Retina (tissue), 1 donor: ENCODE measurements at places on chromosomes 2 and 18.

GRCh38 chr2:197284956-197285355 lies 25.6 kb downstream of the ANKRD44 start:
- no peak for DNase-seq

GRCh38 chr2:207330912-207331311 lies 165.2 kb upstream of the KLF7 start:
- DNase-seq = no peak

- no peak for DNase-seq
Measured at GRCh38 chr2:227325839-227326195, 766 bp downstream of the MFF start.

DNA sequence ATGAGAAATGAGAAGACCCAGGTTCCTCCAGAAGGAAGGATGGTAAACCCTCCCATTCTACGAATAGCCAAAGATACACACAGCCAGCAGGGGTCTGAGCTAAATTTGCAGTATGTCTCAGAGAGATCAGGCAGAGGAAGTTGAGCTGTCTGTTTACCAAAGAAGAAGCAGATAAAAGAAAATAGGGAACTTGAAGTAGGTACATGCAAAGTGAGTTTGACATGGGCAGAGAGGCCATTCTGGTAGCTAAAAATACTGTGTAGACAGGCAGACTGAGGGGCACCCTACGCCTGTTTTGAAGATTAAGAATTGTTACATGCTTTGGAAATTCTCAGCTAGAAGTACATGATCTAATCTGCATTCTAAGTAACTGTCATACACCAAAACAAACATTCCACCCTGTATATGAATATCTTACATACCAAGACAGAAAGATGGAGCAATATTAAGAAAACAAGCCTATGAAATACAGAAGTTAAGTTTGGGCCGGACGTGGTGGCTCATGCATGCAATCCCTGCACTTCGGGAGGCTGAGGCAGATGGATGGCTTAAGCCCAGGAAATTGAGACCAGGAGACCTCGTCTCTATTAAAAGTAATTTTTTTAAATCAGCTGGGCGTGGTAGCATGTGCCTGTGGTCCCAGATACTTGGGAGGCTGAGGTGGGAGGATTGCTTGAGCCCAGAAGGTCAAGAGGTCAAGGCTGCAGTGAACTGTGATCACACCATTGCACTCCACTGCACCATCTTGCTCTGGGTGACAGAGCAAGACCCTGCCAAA lies 157.9 kb downstream of the ANKRD44 start:
- DNase-seq = no peak

DNA sequence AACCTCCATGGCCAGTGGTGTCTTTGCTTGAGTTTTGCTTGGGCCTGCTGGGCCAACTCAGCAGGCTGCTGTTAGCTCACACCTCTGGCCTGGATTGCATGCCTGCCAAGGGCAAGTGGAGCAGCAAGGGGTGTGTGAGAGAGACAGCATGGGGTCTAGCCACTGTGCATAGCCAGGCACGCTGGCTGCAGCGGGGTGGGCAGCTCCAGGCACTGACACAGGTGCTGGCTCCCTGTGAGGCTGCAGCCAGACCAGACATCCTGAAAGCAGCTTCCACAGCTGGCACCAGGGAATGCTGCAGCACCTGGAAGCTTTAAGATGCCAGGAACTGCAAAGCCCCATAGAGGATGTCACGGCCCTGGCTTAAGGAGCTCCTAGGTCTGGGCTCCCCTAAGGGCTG lies 376.4 kb upstream of the VWC2L start:
- no peak for DNase-seq

GRCh38 chr2:177281400-177282180 lies 17.1 kb upstream of the NFE2L2 start:
- DNase-seq = no peak

DNA sequence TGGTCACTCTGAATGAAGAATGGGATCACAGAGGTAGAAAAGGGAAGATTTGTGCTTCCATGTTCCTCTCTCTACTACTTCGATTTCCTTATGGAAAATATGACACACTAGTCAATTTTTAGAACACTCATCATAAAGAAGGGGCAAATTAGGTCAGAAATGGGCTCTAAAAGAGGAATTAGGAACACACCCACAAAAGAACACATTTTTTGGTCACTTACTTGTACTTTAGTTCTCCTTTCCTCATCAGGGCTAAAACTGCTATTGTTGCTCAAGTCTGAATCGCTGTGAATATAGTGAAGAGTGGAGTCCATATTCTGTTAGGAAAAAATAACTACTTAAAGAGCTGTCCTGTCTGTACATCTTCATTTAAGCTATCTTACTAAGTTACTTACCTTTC lies 52.6 kb downstream of the PPP4R1 start:
- DNase-seq = no peak

- no peak for DNase-seq
Measured at GRCh38 chr18:51321696-51322095, 124.2 kb upstream of the MEX3C start.

- DNase-seq = peak; percentile 78
Measured at GRCh38 chr2:54723996-54724559, 616 bp downstream of the EML6 start.

DNA sequence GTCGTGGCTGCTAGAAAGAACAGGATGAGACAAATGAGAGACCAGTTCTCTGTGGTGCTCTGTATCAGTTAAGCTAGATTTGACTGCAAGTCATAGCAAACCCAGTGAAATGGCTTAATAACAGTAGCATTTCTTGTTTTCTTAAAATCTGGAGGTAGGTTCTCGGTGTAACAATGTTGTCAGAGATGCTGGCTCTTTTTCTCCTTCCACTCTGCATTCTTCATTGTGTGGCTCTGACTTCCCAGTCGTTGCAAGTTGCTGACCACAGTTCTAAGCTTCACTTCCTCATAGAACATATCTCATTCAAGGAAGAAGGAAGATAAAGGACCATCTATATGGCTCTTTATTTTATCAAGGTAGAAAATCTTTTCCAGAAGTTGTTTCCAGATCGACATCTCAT lies 7.9 kb upstream of the CKAP2L start:
- no peak for DNase-seq

GRCh38 chr2:39778775-39779340 lies at the start of gene THUMPD2:
Gene THUMPD2 (minus strand): TSS chr2:39779258. CDS start chr2:39779239, 19 bp downstream.
- peak; percentile 95 for DNase-seq

DNA sequence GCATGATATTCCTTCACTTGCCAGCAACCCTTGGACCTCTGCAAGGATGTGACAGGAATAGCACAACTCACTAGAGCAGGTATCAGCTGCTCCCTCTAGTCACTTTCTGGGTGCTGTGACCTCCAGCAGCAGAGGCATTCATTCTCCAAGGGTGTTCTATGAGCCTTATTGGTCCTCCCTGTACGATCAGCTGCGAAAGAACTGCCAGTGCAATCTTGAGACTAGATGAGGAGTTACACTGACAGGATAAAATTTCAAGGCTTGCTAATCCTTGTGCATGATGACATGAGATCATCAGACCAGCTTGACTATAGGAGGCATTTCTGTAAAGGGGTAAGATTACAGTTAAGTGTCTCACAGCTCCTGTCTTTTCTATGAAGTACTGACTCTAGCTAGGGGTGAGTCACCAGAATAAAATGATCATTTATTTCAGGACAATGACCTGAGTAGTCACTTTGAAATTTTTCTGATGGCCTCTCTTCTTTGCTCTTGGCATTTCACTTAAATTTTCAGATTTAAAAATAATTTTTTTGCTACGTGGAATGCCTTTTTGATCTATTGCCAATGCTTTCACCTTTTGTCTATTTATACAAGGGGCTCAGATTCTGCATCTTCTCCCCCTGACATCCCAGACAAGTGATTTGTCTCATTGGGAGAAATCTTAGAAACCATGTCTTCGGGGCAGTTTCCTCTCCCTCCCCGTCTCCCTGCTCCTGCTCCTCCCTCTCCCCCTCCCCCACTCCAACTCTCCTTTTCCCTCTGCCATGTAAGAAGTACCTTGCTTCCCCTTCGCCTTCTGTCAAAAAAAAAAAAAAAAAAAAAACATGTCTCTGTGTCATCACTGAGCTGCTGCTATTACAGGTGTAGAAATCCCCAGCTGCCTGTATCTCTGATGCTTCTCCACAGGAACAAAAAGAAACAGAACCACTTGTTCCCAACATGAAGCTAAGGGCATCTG lies 49.2 kb upstream of the FRZB start:
- no peak for DNase-seq

GRCh38 chr2:100745604-100746003 lies 74.3 kb upstream of the NPAS2 start:
- DNase-seq = no peak

- DNase-seq = no peak
Measured at GRCh38 chr2:105796131-105796638, 51.5 kb downstream of the NCK2 start.

DNA sequence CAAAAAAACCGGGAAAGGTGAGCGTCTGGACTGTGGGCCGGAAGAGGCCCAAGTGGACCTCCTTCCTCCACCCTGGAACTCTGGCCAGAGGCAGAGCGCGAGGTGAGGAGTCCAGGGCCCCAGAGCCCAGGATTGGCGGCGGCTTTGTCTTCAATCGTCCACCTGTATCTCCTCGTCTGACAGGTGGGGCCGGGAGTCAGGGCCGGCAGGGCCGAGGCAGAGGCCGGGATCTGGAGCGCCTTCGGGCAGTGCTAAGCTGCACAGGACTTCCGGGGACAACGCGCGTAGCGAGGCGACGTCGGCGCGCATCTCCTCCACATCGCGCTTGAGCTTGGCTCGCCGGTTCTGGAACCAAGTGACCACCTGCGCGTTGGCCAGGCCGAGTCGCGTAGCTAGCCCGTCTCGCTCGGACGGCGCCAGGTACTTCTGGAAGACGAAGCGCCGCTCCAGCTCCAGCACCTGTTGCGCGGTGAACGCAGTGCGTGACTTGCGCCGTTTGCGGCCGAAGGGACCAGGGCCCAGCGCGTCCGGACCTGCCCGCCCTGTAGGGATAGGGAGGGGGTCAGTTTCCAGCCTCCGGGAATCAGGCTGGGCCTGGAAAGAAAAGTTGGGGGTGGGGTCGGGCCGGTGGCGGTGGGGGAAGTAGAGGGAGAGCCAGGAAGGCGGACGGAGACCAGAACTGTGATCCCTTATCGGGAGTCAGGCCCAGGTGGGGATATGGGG lies 1.5 kb downstream of the LBX2 start:
- peak; percentile 60 for DNase-seq

DNA sequence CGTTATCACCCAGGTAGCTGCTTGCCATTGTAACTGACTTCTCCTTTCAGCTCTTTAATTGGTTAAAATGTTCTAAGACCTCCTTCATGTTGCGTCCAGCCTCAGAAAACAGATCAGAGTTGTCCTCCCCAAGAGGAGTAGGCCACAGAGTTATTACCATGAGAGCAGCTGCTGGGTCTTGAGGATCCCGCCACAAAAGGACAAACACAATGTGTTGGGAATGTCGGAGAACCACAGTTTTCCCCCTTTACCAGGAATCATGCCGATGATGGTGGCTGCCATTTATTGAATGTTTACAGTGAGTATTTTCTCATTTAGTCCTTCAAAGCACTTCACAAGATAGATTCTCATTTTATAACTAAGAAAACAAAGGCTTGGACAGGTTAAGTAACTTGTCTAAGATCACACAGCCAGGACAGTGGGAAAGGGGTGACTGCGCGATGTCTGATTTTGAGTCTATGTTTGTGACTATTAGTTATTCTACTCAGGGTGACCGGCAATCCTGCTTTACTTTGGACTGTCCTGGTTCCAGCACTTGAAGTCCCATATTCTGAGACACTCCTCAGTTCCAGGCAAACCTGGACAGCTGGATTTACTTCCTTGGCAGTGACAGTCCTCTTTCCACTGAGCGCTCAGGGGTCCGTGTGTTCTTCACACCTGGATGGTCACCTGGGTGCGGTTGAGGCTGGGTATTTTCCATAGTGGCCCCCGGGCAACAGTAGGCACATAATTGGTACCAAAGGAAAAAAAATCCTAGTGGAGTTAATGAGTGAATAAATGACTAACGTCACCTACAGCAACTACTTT lies 93.6 kb downstream of the LIPG start:
- no peak for DNase-seq

GRCh38 chr2:43467891-43468290 lies 127.9 kb downstream of the THADA start:
- no peak for DNase-seq

- DNase-seq = no peak
Measured at GRCh38 chr2:82498777-82499443, 1960.2 kb downstream of the SUCLG1 start.

GRCh38 chr18:22753130-22753831 lies 179.8 kb upstream of the RBBP8 start:
- no peak for DNase-seq

DNA sequence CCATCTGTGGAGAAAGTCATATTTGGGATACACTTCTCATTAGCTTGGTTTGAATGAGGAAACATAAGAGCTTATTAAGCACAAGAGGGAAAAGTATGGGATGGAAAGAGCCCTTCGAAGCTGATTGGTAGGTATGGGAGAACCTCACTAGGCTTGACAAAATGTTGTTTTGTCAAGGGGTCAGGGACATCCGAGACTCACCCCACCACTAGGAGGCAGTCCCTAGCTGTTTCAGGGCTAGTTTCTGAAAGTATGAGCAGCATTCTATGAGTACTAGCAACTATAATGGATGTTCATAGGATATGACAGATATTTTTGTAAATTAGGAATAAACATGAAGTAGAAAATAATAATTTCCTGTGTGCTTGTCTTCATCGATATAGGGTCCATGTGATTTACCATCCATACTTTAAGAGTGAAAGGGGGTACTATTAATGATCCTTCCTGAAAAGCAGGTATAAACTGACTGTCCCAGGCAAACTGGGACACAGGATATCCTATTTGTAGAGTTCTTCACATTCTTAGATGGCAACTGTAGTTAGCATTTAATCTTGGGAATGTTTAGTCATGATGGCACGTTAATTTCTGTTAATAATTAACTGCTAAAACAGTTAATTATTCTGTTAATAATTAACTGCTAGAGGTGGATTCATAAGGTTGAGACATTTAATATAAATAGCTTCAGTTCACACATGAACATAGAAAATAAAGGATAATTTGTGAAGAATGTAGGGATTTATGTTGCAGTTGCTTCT lies 28.4 kb downstream of the OTX1 start:
- DNase-seq = no peak

GRCh38 chr2:26874514-26874913 lies 26.6 kb downstream of the DPYSL5 start:
- DNase-seq = no peak

DNA sequence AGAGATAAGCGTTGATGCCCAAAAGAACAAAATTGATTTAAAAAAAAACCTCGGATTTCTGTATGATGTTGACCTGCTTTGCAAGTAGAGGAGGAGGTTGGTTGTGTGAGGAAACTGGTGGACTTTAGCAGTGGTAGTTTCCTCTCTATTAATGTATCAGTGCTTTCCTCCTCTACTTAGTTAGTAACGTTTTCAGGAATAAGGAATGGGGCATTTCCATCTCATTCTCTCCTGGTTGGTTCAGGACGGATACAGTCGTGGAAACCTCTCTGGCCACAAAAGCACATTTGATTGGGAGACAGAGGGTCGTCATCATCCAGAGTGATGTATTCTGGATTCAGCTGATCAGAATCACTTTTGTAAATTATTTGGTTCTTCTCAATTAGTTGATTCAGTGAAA lies 1.5 kb downstream of the FHOD3 start:
- DNase-seq = no peak

DNA sequence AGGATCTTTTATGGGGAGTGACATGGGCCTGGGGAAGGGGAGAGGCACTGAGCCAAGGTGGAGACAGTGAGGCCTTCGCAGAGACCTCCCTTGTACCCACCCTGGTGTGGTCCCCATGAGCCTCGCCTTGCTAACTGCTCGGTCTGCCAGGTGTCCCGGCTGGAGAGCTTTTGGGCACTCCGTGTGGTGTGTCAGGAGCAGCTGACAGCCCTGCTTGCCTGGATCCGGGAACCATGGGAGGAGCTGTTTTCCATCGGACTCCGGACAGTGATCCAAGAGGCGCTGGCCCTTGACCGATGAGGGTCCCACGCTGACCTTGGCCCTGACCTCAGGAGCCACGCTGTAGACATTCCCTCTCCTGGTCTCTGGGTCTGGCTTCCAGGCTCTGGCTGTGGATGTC lies 11.5 kb upstream of the SLC4A3 start:
- no peak for DNase-seq
